GM18507 (cell line): ENCODE measurements at places on chromosomes 3 and 15.

DNA sequence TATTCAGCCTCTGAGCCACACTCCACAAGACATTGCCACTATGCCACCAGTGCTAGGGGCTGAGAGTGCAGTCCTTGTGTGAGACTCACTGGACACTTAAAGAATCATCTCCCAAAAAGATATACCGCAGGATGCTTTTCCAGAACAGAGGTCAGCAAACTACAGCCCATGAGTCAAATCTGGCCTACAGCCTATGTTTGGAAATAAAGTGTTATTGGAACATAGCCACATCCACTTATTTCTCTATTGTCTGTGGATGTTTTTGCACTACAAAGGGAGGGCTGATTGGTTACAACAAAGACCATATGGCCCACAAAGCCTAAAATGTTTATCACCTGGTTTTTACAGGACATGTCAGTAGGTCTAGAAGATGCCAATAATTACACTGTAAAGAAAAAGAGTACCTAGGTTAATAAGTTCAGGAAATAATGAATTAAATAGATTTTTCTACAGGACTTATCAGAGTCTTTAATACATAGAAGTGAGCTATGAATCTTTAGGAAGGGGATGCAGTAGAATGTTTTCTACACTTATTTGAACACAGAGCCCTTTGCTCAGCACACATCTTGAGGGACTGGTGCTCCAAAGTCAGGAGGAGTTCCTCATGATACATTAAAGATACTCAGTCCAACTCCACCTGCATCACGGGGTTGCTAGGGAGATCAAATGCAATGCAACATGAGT is 26.3 kb downstream of the SRGAP3 start:
- DNase-seq, result no peak

DNA sequence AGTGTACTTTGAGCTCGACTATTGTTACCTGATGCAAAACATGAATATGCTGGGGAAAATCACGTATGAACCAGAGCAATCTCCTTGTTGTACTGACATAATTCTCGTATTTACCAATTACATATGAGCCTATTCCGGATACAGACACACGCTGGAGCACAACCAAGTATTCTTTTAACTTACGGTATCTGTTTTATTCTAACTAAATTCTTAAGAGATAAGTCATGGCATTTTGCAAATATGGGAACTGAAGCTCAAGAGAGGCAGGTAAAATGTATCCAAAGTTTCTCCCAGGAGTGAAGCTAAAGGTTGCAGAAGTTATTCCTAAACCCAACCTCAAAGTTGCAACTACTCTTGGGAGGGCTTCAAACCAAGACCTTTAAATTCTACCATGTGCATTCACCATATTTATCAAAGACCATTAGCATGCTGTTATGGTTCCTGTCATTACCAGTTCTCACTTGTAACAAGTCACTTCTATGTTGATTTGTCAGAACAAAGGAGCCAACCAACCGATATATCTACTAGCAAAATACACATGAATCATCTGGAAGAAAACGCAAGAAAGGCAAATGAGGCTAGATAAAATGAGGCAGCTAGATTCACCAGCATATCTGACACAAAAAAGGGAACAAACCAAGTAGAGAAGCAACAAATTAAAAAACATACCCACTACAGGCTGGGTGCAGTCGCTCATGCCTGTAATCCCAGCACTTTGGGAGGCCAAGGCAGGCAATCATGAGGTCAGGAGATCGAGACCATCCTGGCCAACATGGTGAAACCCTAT is 17.8 kb downstream of the TBL1XR1 start:
- no peak for DNase-seq

DNA sequence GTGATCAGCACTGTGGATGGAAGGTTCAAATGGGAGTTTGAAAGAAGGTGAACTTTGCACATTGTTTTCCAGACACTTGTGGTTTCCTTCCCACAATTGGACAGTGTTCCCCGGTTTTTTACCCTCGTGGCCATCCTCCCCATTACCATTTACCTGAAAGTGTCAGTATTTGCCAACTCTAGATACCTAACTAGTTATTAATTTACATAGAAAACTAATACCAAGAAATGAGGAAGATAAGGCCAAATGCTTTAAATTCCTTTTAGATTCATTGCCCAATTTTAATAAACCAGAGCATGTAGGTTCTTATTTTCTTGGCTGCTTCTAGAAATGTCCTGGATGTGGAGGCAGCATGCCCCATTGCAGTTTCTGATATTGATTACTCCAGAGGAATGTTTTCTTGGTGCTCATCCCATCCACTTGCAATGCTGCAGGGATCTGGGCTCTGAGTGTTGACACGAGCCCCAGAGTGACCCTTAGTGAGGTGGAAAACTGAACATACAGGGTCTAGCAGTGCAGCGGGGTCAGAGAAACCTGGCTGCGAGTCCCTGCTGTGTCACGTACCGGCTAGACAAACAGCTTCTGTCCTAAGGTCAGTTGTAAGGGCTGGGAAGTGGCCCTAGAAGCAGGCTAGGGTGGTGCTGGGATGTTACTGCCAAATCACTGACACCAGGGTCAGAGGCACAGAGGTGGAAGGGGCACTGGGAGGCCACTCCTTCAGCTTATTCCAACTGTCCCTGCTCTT is 23.5 kb downstream of the LSM3 start:
- DNase-seq, result no peak

GRCh38 chr3:110568246-110568645 is 503.4 kb upstream of the NECTIN3 start:
- no peak for DNase-seq

DNA sequence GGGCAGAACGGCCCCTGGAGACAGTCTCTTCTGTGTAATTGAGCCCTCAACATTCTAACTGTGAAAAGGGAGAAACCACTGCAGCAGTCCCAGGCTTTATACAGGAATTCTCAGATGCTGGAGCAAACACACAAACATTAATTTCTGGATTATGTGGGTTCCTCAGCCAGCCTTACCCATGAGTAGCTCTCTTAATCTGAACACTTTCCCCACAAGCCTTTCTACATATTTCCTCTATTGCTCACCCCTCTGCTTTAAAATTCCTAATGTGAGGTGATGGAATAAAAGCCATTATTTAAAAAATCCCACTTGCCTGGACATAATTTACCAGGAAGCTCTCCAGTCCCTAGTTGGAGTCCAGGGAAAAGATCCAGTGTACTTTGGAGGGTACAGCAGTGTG is 139.0 kb downstream of the CTNNB1 start:
- DNase-seq, result no peak

DNA sequence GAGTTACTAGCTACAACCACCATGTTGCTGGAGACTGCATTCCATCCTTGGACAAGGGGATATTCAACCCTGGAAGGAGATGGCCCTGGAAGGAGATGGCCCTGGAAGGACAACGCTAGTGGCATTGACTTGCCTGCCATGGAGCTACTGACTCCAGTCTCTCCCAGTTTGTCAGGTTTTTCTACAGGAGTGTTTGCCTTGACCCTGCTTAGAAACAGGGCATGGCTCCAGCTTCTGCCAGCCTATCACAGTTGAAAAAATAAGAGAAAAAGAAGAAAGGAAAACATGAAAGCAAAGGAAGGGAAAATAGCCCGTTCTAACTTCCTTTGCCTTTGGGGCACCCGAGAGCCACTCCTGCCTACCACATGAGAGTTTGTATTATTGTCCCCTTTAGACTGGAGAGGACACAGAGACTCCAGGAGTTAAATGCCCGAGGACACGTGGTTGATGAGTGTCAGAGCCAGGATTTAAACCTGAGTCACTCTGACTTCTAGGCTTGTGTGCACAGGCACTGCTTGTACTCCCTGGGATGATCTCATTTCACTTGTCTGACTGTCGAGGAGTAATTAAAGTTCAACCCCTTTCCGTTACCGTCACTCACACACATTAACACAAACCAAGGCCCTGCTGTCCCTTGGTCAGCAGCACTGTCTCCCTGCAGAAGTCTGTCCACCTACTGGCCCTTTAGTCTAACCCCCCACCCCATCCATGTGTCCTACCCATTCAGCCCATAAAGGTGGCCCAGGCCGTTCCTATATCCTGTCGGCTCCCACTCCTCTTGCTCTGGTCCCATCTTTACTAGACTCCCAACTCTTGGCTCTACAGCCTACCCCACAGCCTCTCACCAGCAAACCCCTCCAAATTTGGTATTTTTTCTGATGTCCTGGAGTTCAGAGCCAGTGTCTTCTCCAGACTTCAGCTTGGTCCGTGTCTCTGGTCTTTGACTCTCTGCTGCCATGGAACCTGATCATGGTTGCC is 46.1 kb downstream of the C2CD4A start:
- no peak for DNase-seq

DNA sequence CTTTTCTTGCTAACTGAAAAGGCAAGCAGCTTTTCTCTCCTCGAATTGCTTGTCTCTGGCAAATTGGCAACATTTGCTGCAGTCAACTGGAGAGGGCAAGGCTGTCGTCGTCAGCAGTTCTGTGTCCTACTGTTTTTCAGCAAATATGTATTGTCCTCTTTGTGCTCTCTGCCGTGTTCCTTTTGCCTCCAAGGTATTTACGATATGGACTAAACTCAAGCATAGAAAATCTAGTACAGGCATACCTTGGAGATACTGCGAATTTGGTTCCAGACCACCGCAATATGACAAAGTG is 558 bp upstream of the SLC30A4 start:
- no peak for DNase-seq

DNA sequence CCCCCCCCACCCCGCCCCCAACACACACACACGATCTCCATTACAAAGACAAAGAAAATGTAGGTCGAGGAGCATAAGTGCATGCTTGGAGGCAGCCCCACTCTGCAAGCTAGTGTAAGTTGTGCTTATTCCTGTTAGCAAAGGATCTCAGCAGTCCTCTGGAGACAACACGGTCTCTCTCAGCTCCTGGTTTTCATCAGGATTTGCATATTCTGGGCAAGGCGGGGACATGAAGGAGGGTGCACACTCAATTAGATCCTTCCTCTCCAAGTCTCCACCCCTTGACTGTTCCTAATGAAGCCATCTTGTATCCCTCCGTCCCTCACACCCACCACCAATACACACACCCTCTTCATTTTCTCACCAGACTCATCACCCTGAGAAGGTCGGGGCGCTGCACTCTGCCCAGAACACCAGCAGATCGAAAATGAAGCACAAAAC is 63.8 kb downstream of the MRPL46 start:
- no peak for DNase-seq

DNA sequence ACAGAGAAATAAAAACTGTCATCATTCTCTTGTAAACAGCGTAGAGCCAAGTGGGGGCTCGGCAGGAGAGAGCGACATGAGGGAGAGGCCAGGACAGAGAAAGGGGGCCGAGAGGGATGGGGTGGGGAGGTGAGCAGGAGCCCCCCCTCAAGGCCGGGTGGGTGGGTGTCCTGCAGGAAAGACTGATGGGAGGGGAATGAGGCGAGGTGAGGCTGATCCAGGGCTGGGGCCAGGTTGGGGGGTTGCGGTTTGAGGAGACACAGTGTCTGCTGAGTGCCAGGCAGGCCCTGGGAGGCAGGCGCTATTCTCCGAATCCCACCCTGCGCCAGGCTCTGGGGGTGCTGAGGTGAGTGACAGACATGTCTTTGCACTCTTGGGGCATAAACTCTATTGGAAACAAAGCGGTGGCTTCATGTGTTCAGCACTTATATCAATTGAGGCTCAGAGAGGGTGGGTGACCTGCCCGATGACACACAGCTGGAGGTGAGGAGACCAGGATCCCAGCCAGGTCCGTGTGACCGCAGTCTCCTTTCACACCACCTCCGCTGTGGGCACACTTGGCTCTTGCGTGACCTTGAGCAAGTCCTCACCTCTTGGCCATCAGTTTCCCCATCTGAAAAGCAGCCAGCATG is 19.6 kb upstream of the CSPG4 start:
- no peak for DNase-seq

GRCh38 chr3:32453346-32453745 is 49.3 kb downstream of the CMTM6 start:
- no peak for DNase-seq

GRCh38 chr3:161117646-161118045 is 12.5 kb upstream of the B3GALNT1 start:
- DNase-seq, result no peak

DNA sequence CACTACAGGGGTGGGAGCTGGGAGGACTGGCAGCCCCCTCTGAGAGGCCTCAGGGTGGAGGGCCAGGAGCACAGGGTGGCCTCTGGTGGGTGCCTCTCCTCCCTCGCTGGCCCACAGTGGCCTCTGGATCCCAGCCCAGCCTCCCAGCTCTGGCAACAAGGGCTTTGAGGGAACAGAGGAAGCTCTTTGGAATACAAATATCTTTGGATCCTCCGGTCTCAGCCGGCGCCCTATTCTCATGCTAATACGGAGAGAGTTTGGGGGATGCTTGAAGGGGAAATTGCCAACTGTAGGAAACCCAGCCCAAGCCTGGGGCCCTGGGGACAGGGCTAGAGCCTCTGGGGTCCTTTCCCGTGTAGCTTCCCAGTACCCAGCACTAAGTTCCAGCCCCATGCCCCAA is 33.4 kb upstream of the INSYN1 start:
- DNase-seq, result no peak

DNA sequence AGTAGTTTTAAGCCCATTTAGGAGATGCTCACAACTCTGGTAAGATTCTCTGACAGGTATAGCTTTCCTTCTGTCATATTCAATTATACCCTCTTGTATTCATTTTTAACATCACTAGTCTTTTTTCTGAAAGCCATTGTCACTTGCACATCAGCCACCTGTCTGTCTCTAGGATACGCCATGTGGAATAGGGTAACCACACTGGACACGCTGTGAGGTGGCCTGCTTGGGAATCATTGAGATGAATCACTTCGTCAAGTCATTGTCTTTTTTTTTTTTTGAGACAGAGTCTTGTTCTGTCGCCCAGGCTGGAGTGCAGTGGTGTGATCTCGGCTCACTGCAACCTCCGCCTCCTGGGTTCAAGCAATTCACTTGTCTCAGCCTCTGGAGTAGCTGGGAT is 7.4 kb downstream of the TM6SF1 start:
- DNase-seq, result no peak

- no peak for DNase-seq
Observed at GRCh38 chr3:141231952-141232823, 563 bp downstream of the PXYLP1 start.

- DNase-seq, result no peak
Observed at GRCh38 chr3:73576999-73577461, 47.7 kb downstream of the PDZRN3 start.

DNA sequence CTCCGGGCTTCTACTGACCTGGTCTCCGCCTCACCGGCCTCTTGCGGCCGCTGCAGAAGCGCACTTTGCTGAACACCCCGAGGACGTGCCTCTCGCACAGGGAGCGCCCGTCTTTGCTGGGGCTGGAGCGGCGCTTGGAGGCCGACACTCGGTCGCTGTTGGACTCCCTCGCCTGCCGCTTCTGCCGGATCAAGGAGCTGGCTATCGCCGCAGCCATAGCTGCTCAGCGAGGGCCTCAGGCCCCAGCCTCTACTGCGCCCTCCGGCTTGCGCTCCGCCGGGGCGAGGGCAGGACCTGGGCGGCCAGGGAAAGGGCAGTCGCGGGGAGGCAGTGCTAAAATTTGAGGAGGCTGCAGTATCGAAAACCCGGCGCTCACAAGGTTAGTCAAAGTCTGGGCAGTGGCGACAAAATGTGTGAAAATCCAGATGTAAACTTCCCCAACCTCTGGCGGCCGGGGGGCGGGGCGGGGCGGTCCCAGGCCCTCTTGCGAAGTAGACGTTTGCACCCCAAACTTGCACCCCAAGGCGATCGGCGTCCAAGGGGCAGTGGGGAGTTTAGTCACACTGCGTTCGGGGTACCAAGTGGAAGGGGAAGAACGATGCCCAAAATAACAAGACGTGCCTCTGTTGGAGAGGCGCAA is 319.2 kb downstream of the FGF12 start:
- no peak for DNase-seq
